ENCODE measurements at places on chromosomes 12 and 14.

- peak; percentile 93 for DNase-seq
Observed at GRCh38 chr14:57492859-57493258, 798 bp downstream of the CCDC198 start.

GRCh38 chr14:59439256-59439965 is 25.8 kb downstream of the GPR135 start:
- no peak for DNase-seq

GRCh38 chr12:95323212-95323611 is 105.6 kb downstream of the VEZT start:
- DNase-seq = no peak

DNA sequence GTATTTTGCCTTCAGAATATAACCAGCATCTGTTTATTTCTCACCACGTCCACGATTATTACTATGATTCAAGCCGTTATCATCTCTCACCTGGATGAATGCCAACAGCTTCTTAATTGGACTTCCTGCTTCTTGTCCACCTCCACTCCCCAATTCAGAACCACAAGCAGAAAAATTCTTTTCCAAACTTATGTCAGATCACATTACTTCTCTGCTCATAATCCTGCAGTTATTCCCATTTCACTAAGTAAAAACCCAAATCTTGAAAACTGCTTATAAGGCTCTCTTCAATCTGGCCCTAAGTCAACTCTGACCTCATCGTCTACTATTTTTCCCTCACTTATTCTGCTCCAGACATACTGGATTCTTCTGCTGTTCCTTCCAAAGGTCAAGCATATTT is 2.0 kb downstream of the CRY1 start:
- DNase-seq = peak; percentile 46

DNA sequence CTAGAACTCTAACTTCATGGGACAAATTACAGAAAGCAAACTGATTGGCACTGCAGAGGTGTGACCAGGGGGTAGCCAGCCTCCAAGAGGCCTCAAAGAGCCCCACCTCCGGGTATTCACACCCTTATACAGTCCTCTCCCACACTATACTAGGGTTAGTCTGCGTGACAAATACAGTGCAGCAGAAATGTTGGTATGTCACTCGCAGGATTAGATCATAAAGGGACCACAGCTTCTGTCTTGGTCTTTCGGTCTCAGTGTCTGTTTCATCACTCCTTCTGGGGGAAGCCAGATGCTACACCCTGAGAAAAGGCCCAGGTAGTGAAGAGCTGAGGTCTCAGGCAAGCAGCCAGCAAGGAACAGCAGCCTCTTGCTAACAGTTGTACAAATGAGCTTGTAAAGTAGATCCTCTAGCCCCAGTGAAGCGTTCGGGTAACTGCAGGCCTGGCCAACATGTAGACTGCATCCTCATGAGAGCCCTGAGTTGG is 68.9 kb upstream of the SAV1 start:
- no peak for DNase-seq

- DNase-seq = no peak
Observed at GRCh38 chr12:115791331-115791730, 486.2 kb downstream of the MED13L start.

DNA sequence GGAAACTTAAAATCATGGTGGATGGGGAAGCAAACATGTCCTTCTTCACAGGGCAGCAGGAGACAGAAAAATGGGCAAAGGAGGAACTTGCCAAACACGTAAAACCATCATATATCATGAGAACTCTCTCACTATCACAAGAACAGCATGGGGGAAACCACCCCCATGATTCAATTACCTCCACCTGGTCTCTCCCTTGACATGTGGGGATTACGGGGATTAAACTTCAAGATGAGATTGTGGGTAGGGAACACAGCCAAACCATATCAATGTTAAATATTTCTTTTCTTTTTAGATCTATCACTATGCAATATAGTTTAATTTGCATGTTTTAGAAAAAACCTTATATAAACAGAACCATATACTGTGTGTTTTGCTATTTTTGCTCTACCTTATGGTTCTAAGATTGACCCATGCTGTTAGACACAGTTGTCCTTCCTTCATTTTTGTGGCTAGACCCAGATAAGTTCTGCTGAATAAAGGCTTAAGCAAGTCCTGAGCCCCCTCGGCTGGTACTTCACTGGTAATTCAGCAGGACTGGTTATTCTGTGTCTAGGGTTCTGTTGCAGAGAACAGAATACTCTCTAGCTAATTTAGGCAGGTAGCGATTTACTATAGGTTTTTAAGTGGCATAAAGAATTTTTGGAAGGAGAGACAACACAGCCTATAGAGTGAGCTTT is 253.7 kb upstream of the HMGA2 start:
- no peak for DNase-seq

GRCh38 chr12:42469355-42470175 is 120.0 kb downstream of the PRICKLE1 start:
- DNase-seq = no peak

GRCh38 chr14:62592877-62593276 is 452.4 kb downstream of the KCNH5 start:
- no peak for DNase-seq

Data from ACHN (cell line).